Chondrocyte (in vitro differentiated cells): ENCODE measurements at places on chromosomes 5 and 9.

DNA sequence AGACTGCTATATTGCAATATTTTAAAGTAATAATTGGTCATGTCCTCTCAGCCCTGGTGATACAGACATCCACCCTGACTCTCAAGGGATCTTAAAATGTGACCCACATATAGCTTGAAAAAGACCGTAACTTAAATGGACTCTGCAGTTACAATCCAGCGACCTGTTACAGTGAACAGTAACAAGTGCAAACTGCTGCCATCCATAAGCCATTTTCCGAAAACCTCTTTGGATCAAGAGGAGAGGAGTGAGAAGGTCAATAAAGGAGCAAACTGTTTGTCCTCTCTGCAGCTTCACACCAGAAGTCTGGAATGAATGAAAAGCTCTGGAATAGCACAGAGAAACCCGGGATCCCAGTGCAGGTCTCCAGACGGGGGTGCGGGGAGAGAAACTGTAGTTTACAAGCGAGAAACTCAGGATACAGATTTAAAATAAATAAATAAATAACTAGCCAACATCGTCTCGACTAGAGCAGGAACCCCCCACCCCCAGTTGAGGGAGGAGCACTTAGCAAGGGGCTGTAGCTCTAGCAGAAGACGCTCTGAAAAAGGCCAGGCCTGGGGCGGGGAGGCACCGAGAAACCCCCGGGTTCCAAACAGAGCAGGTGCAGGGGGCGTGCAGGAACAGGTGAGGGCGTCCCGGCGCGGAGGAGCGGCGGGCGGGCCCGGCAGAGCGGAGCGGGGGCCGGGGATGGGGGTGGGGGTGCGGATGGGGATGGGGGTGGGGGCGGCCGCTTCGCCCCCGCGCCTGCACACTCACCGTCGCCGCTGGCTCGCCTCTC is 572 bp downstream of the ZDHHC21 start:
- DNase-seq = no peak

DNA sequence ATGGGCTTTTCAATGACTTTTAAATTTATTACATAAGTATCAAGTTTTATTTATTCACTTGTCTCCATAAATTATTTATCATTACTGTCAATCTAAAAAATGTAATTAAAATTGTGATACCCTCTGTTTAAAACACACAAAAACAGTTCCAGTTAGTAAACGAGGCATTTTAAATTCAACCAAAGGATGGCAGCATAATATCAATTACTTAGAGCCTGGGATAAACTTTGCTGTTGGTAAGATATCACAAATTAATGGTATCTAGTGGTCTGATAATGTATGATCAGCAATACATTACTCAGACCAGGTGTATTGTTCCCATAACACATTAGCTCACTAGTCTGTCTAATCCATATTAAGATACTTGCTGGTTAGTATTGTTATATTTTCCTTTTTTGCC is 9.6 kb upstream of the IFNE start:
- DNase-seq = no peak

DNA sequence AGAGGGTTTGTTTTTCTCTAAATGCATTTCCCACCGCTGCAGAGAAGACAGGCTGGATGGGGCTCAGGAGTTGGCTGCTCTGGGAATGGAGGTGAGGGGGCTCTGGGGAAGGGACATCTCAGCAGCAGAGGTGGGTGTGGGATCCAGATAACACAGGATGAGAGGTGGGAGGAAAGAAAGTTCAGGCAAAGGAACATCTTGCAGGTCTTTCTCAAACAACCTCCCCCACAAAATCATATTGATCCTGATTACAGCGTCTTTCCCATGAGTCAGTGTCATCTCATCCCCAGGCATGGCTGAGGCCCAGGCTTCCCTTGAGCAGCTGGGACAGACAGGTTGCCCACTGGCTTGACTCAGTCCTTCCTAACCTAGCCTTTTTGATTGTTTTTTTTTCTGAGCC is 11.3 kb upstream of the ACSL6 start:
- DNase-seq = no peak

GRCh38 chr5:177596775-177597238 is 3.1 kb upstream of the B4GALT7 start:
- no peak for DNase-seq

DNA sequence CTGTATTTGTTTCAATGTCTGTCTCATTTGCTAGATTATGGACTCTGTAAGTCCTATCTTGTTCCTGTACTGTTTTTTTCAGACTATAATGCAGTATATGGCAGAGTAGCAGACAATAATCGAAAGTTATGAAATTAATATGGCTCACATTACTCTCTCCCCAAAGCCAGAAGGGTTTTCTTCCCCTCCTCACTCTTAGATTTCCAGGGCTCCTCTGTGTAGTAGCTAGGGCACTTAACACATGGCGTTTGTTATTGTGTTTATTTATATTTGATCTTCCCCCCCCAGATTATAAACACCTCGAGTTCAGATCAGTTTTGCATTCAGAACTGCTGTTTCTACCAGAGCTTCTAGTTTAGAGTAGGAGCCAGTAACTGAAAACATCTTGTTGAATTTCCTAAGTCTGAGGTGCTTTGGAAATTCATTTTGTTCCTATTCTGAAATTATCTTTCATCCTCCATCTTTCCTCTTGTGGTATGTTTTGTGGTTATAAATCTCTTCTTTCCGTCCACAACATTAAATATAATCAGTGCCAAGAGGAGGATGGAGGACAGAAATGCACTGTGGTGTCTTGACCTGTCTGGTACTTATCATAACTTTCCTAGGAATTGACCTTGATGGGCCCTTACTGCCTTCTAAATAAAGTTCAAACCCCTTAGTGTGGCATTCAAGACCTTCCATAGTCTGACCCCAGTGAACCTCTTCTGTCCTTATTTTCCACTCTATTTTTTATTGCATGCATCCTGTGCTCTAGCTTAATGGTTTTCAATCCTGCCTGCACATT is 27.0 kb downstream of the TLE4 start:
- DNase-seq = no peak

DNA sequence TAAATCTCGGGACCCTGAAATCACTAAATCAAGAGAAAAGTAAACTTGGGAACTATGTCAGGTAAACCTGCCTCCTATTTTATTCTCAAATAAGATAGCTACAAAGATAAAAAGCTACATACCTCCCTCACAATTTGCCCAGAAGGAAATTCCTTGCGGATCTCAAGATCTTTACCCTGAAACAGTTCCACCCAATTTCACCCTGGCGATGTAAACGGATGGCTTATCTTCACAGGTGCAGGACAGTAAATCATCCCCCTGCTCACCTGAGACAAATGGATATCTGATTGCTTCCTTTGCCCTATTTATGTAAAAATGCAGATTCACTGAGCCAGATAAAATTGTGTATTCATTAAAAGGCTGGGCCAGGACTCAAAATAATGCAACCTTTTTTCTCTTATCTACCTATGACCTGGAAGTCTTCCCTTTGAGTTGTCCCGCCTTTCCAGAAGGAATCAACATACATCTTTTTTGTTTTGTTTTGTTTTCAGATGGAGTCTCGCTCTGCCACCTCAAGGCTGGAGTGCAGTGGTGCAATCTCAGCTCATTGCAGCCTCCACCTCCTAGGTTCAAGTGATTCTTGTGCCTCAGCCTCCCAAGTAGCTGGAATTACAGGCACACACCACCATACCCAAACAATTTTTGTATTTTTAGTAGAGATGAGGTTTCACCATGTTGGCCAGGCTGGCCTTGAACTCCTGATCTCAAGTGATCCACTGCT is 13.8 kb downstream of the TMEM267 start:
- DNase-seq = no peak

GRCh38 chr9:16082796-16083195 is 530.0 kb downstream of the CCDC171 start:
- DNase-seq = no peak
